ENCODE measurements at places on chromosomes 2 and 18.

DNA sequence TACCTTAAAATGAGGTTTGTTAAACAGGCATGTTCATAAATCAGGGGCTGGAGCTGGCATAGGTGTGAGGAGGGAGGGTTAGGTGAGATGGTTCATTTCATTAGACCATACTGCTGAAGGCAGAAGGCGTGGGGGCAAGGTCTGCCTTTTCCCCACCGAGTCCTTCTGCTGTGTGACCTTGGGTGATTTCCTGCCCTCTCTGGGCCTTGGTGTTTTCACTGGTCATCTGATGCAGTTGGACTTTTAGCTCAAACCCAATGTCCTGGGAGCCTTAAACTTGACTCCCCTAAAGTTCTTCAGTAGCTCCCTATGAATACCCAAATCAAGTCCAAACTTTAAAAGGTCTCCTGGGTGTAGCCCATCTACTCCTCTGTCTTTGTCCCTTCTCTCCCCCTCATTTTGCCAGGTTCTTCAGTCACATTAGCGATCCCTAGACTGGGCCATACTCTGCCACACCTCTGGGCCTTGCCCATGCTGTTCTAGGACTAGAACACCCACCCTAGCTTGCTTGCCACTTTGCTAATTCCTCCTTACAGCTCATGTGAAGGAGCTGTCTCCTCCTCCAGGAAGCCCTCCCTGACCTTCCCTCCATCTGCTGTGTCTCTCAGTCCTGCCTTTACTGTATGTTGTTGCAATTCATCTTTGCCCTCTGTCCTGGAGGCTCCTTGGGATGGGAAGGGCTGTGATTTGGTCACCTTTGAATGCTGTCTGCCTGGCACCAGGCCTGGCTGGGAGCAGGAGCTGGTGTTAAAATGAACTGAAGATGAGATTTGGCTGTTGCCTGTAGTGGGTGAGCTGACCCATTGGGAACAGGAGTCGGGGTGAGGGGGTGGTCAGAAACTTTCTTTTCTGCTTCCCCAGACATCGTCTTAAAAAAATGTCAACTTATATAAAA, 85.4 kb upstream of the HS6ST1 start:
- DNase-seq = no peak

- peak; percentile 25 for DNase-seq
Measured at GRCh38 chr18:32086881-32087280, 4.8 kb upstream of the RNF138 start.

- no peak for DNase-seq
Measured at GRCh38 chr2:9029721-9030120, 26.2 kb upstream of the MBOAT2 start.

DNA sequence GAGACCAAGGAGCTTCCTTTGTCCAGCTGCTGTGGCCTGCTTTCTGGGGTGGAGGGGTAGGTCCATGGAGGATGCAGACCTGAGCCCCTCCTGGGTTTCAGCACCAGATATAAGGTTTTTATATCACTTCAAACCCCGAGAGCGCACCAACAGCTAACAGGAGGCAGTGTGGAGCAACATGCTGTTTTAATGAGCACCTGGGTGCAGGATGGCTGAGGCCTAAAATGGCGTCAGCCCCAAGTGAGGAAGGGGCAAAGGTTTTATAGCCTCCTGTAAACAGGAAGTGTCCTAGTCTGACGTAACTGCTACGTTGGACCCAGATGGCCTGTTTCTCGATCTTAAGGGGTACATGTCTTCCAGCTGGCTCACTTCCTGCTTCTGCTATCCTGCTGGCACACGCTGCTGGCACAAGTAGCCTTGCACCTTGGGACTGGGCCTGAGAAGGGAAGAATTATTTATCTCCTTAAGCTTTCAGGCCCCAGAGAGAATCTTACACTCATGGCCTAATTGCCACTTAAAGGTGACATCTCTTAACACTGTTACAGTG, 11.4 kb upstream of the REG1B start:
- no peak for DNase-seq

- DNase-seq = no peak
Measured at GRCh38 chr18:23885750-23886149, 128.8 kb upstream of the TTC39C start.

- no peak for DNase-seq
Measured at GRCh38 chr2:19864381-19864780, 37.4 kb downstream of the TTC32 start.

DNA sequence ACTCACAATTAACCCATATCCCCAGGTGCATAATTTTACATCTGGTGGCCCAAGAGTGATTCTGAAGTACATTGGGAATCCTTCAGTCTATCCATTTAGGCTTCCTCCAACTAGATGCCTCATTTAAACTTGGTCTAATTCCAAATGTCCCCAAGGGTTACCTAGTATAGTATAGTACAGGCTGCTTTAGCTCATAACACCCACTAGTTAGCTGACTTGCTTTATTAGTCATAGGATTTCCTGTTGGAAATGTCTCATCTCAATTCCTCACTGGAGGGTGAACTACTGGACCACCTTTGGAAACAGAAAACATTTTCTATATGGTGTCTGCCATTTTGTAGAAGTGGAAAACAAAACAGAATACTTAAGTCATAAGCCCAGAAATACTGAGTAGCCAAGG, 202.5 kb upstream of the SESTD1 start:
- no peak for DNase-seq

DNA sequence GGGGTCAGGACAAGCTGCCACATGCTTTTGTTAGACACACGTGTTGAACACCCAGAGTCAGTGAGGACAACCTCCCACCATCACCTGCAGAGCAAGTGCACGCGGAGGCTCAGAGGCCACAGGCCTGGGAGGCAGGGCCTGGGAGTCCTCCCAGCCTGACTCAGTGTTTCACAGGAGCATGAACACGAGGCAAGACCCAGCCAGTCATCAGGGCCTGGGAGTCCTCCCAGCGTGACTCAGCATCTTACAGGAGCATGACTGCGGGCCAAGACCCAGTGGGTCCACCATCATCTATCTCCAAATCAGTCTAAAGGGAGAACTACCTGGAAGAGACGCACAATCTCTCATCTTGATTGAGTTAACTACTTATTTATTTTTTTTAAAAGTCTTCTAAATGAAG, 112.6 kb upstream of the PXDN start:
- DNase-seq = peak; percentile 11

GRCh38 chr2:100744589-100744988, 75.3 kb upstream of the NPAS2 start:
- no peak for DNase-seq

DNA sequence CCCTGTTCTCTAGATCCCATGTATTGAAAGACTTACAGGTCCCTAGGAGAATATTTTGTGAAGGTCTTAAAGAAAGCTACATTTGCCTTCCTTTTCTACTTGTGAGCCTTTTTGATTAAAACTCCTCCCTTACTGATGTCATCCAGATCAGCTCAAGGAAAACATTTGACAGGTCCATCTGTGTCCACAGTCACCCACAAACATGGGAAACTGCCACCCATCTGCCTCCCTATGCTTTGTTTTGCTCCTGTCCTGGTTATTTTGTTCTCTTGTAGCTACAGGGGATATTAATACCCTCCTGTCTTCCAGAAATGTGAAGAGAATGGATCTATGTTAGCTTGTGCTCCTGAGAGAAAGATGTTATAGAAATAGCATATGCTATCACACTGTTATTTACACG, 203.6 kb upstream of the GALNT5 start:
- DNase-seq = no peak

DNA sequence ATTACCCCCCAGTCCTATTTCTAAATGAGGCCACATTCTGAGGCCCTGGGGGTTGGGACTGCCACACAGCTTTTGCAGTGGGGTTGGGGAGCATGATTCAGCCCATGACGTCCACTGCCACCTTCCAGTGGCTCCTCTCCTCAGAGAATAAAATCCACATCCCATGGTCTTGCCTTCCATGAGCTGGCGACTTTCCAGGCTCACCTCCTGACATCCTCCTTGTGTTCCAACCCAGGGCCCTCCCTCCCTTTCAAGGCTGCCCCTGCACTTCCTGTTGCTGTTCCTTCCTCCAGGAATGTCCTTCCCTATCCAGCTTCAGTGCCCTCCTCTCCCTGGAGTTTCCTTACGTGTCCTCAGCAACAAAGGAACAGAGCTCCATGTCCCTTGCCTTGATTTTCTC, 187.3 kb upstream of the ID2 start:
- DNase-seq = no peak

GRCh38 chr2:14737201-14737600, 104.7 kb downstream of the LRATD1 start:
- no peak for DNase-seq

DNA sequence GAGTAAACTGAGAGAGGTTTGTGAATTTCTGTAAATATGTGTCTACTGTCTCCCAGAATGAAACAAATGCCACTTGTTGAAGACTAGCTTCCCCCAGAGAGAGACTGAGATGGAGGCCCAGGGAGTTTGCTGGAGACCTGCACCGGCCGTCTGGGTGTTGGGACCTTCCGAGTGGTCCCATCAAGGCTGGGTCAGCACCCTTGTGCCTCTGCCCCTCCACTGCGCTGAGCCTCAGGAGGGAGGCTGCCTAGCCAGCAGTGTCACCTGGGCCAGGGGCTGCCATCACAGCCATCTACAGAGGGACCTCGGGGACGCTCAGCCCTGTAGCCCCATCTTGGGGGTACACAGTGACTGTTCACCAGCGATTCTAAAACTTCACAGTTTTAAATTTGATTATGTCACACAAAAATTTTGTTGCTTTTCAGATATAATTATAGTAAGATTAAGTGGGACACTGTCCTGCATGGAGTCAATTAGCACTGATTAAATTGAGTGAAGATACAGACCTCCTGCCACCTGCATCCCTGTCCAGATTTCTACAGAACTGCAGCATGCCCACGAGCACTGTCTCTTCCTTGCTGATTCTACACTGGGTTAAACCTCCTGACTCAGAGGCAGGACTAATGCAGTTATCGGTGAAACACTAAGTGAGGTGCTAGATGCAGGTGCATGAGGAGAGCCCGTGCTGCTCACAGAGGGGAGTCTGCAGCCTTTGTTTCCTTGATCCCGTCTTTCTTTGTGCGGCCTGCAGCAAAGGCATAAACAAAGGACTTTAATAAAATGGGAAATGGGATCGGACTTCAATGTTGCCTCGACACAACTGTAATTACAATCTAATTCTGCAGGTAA, 50.5 kb downstream of the TMEM18 start:
- DNase-seq = no peak

GRCh38 chr2:202122163-202122540, 49.1 kb downstream of the KIAA2012 start:
- DNase-seq = no peak

- DNase-seq = peak; percentile 76
Measured at GRCh38 chr2:45458909-45459563, 152.0 kb downstream of the SRBD1 start.

- peak; percentile 85 for DNase-seq
Measured at GRCh38 chr2:229339618-229340017, 68.5 kb upstream of the PID1 start.

- DNase-seq = no peak
Measured at GRCh38 chr2:201447086-201447485, 4.2 kb downstream of the TRAK2 start.

DNA sequence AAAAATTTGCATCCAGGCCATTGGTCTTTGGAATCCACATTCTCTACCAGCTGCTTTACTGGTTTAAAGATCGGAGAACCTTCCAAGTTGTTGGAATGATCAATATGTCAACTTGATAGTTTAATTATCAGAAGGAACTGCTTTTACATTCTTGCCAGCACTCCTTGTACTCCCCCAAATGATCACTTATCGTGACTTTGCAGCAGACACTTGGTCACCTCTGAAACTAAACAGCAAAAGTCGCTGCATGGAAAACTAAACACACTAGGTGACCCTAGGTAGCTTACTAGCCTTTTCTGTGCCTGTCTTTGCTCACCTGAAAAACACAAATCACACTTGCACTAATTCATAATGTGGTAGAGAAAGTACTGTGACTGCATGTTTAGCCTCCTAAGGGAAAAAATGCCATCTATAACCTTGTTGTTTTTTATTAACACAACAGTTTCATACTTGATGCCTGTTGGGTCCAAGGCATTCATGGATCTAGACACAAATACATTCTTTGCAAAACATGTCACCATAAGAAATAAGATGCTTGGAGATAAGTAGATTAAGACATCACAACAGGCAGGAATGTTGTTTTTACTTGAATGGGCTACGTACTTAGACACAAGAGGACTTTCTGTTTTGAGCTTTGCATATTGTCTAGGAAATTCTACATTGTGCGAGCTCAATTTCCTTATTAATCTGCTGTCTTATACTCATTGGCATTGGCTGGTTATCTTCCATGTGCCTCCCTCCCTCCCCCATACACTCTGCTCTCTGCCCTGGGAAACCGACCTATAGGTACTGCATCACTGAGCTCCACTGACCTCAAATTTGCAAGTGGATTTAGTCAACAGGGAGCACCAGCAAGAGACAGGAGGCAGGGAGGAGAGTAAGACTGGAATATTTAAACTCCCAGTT, 219.1 kb upstream of the STK17B start:
- DNase-seq = peak; percentile 31

GRCh38 chr2:228602288-228602687, 420.8 kb upstream of the SPHKAP start:
- peak; percentile 23 for DNase-seq

- no peak for DNase-seq
Measured at GRCh38 chr2:109157563-109158105, 28.6 kb downstream of the SH3RF3 start.

- peak; percentile 48 for DNase-seq
Measured at GRCh38 chr2:149991576-149991975, 404.0 kb upstream of the MMADHC start.

DNA sequence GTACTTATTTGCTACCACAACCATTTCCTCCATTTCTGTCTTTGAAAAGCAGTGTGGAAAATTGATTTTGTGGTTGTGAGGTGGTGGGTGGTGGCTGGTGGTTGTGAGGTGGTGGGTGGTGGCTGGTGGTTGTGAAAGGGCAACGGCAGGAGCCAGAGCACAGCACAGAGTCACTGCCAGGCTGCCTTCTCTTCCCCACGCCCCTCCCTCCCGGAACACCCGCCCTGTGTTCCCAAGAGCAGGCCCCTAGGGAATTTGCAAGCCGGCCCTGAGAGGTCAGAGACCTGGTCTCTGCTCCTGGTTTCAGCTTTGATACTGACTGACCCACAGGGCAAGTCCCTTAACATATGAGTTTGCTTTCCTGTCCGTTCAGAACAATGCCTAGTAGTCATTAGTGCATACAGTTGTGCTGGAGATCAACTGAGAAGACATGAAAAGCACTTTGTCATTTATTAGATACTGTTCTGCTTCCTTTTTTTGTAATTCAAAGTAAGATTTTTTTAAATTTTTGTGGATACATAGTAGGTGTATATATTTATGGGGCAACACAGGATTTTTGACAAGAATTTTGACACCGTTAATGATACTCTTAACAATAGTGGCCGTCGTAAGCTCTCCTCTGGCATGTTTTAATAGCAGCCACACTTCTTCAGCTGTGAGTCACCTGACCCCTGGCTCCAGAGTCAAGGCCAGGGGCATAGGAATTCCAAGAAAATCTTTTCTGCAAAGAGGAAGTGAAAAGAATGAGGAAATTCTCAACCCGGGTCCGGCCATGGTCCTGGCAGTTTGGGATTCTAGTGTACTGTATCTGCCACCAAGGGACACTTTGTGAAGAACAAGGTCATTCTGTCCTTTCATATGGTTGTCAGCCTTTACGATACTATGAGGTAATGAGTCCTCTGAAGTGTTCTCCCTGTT, 53.2 kb downstream of the ITGA6 start:
- DNase-seq = peak; percentile 17

All from AG10803 (cell line).